Stimulated activated CD8-positive, alpha-beta memory T cell treated with anti-CD3 and anti-CD28 coated beads, Interleukin-2, amount 100 ng/mL, for 48 hours (primary cell): ENCODE measurements at places on chromosomes 4 and X.

- DNase-seq: no peak
Measured at GRCh38 chr4:29467044-29467717, 1253.0 kb upstream of the PCDH7 start.

DNA sequence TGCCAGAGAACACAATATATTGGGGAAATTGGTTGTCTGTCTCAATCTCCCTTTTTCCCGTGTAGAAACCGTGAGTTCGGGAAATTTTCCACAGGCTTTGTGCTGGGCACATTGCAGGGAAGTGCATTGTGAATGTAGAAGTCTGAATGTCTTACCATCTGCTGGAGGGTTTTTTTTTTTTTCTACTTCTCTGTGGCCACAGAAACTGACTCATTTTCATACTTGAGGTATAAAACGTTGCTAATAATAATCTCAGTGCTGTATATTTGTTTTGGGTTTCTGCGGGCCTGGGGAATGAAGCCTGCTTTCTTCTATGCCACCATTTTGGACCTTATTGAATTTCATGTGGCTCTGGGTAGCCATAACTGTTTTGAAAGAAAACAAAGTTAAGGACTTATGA is 1001.2 kb downstream of the STIM2 start:
- no peak for DNase-seq

DNA sequence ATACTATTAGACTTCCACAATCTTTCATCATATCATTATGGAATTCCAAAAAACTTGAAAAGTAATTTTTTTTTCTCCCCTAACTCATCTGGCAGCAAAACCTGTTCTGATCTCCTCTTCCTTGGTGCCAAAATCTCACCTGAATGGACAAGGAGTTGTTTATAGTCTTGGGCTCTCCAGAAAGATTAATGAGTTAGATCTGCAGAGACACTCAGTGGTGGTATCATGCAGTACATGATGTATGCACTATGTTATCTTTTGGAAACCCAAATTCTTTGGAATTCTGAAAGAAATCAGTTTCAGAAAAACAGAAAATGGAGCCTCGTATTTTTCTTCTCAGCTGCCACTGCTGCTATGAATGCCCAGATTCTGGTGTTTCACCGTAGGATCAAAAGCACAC is 11.7 kb downstream of the GPM6B start:
- no peak for DNase-seq

DNA sequence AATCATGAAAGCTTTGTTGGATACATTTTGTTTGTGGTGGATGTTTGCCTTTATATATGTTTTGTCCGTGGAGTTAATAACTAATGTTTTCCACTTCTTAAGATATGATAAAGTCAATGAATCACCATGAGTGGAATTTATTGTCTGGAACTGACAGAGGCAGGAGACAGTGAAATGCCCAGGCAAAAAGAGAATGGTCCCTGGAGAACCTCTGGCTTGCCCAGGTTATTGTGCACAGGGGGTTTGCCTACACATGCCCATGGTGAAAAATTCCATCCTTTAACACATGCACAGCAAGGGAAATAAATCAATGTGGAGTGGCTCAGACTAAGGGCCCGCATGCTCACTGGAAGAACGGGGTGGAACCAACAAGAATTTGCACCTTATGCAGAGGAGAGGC is 964.3 kb upstream of the GRIA3 start:
- no peak for DNase-seq

DNA sequence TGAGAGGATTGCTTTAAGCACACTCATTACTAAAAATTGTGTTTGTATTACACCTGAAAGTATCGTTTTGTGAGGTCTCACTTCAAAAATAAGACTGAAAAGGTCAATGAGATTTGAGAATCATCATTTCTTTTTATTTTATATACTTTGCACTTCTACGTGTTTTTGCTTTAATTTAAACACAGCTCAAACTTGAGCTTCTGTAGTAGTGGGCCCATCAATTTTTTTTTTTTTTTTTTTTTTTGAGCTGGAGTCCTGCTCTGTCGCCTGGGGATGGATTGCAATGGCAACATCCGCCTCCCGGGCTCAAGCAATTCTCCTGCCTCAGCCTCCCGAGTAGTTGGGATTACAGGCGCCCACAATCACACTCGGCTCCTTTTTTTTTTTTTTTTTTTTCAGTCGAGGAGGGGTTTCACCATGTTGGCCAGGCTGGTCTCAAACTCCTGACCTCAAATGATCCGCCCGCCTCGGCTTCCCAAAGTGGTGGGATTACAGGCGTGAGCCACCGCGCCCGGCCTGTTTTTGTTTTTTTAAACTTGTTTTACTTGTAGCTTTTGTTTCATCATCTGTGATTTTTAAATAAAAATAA is 1.5 kb downstream of the GSTCD start:
- no peak for DNase-seq

DNA sequence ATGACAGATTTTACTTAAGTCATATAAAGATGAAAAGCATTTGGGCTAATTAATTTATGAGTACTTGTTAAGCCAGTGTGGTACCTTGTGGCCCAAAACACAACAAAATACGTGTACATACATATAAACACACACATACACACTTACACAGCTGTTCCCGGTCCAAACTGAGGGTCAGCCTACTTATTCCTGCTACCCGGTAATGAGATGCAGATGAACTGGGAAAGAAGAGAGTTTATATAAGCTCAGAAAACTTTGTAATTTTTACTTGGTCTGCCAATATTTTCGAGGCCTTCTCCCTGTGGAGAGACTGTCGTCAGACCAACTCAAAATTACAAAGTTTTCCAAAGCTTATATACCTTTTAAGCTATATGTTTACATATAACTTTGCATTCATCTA is 25.8 kb upstream of the PBDC1 start:
- DNase-seq: no peak

- no peak for DNase-seq
Measured at GRCh38 chr4:821631-822030, 4.3 kb downstream of the CPLX1 start.

DNA sequence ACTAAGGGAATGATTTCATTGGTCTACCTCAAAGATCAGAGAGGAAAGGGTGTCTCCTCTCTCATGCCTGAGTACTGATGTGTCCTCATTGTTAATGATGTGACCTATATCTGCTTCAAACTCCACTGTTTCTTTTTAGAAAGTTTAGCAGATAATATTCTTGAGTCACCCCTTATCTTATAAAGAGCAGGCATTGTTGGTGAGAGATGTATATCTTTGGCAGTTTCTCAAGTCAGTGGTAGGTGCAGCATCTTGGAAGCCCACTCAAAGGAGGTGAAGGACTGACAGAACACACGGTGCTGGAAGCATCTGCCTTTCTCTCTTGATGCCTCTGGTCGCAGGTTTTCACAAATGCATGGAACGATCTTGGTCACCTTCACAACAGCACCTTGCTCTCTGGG is 71.2 kb downstream of the ZNF518B start:
- DNase-seq: no peak

DNA sequence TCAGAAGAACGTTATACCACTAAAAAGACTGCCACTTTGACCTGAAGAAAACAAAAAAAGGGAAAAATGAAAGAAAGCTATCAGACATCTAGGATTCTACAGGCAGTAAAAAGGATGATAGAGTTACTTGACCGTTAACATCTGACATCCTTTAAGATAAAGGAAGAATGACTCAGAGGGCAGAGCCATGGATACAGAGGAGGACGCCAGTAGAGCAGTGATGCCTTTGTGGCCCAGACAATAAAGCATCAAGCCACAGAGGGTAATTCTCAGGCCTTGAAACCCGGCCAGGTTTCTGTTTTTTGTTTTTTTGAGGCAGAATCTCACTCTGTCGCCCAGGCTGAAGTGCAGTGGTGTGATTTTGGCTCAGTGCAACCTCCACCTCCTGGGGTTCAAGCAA is 9.5 kb upstream of the BEX1 start:
- no peak for DNase-seq

GRCh38 chr4:152968806-152969394 is 32.8 kb downstream of the FHDC1 start:
- DNase-seq: no peak

DNA sequence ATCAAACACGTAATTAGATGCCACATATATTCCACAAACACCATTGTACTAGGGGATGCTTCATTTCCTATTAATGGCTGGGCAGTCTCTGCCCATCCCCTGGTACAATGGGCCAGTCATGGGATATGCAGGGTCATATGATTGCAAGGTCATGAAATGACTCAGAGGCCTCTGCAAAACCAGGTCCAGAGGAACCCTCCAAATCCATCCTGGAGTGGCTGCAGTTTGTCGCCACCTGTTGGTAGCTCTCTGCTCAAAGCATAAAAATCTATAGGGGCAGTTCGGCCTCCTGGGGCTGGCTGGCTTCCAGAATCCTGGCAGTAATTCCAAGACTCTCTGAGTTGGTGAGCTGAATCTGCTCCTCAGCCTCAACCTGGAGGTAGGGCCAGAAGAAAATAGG is 22.9 kb upstream of the PUDP start:
- peak; percentile 19 for DNase-seq

DNA sequence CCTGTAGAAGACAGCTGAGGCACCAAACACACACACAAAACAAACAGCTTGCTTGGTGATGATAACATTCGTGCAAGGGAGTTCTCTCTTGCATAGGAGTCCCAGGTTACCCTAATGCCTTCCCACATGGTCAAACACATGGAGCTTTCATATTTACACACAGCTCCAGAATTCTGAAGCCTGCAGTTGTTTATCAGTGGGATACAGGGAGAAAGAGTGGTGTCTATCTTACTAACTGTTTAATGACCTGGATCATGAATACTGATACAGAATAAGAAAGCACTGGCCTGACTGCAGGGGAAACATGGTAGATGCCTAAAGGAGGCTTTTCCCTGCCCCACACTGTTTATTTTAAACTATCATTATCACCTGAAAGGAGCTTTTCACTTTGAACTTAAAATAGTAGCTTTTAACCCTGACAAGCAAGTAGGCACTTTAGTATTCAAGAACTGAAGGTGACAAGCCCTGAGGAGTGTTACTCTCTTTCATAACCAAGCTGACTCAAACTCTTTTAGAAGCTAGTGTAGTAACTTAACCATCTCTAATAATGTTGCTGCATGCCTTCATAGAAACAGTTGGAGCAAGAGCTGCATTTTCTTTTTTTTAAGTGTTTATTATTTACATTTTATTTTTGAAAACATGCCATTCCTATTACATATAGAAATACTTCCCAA is 15.6 kb downstream of the TET2 start:
- no peak for DNase-seq

DNA sequence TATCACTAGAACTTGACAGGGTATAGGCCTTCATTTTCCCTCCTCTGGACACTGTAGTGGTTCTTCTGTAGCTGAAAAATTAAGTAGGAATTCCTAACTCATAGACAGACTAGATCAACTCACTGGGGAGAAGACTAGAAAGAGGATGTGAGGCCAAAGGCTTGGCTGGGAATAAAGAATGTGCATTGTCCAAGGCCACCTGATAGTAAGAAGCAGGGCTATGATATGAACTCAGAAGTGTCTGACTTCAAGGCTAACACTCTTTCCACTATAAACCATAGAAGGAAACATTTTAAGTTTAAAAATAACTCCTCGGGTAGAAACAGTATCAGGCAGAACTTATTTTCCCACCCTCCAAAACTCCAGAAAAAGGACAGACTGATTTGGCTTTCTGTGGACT is 346.6 kb downstream of the OPHN1 start:
- no peak for DNase-seq

GRCh38 chrX:72046447-72046846 is 85.3 kb downstream of the RTL5 start:
- no peak for DNase-seq

DNA sequence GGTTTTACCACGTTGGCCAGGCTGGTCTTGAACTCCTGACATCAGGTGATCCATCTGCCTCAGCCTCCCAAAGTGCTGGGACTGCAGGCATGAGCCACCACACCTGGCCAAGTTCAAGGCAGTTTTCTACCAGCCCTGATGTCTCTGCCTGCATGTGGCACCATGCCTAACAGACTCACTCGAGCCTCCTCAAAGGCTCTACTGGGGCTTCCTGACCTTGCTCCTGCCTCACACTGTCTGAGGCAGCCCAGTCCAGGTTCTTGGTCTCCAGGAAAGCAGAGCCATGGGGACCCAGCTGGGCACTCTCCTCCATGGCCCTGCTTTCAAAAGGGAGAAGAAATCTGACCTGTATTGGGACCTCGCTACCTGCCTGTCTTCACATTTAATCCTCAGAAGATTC is 286.9 kb downstream of the EVC2 start:
- DNase-seq: no peak

GRCh38 chr4:8238036-8238511 is 31.5 kb upstream of the HTRA3 start:
- DNase-seq: no peak

GRCh38 chr4:189835505-189835904 is 105.2 kb upstream of the FRG1 start:
- DNase-seq: no peak

DNA sequence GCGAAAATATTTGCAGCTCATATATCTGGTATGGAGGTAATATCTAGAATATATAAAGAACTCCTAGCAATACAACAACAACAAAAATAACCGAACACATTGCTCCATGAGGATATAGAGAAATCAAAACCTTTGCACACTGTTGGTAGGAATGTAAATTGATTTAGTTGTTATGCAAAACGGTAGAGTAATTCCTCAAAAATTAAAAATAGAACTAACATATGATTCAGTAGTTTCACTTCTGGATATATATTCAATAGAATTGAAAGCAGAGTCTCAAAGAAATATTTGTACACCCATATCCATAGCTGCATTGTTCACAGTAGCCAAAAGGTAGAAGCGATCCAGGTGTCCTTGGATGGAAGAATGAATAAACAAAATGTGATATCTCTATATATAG is 203.0 kb upstream of the CNKSR2 start:
- DNase-seq: no peak

GRCh38 chrX:122219226-122219625 is 964.9 kb upstream of the GRIA3 start:
- no peak for DNase-seq

DNA sequence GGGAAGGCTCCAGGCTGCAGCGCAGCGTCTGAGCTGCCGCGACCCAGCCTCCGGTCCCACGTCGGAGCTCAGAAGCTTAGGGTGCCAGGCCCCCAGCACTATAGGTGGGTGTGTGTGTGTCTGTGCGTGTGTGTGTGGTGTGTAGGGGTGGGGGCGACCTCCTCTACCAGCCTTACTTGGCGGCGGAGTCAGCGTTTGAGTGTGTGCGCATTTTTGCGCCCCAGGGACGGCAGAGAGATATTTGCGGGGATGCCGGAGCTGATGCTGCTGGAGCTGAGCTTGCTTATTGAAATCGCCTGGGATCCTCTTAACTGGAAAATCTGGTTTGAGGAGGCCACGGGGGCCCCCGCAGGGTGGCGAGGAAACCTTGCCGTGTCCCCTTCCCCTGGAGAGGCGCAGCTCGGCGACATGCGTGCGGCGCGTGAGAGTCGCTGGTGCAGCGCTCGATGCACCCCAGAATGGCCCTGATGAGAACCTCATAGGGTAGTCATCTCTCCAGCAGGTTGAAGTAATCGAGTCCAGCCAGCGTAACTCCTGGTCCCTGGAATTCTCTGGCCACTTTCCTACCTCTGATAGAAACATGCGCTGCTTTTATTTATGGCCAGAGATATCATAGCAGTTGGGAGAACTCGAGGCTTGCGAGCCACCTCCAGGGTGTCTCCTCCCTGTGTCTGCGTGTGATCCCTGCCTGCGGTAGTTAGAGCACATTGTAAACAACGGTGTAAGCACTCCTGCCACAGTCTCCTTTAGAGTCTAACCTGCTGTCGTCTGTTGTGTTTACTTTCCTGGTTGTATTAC is 2.7 kb downstream of the ADGRL3 start:
- DNase-seq: no peak

GRCh38 chr4:126583509-126583908 is 1049.2 kb upstream of the INTU start:
- no peak for DNase-seq

GRCh38 chr4:115201042-115201330 is 87.6 kb upstream of the NDST4 start:
- no peak for DNase-seq
